Iris pigment epithelial cell (primary cell): ENCODE measurements at places on chromosomes 1 and 21.
A peak's percentile ranks its signal among the peaks of the same experiment; 100 is the strongest.

DNA sequence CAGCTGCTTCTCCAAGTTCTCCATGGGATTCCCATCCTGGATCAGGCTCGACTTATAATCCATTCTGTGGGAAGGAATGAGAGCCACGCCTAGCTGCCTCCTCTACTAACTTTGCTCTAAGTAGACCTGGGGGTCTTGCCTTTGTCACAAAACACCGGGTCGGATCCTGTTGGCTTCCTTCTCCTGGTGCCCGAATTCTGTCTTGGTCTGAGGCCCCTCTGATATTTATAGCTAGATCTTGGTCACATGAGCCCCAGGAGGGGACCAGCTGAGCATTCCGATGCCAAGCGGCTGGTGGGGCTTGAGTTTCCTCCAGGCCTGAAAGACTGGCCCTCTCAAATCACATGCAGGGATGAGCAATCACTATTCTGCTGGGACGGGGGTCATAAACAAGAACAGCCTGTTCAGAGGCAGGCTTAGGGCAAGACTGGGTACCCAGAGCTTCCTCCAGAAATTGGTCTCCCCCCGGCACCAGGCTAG lies at the start of gene TRIM63:
Gene TRIM63, minus strand, starts transcription at position 199 of the 480 bp plus-strand sequence. Its CDS starts 136 bp downstream, at position 63.
- DNase-seq: no peak

- DNase-seq: no peak
Observed at GRCh38 chr1:208757846-208758245, 513.7 kb upstream of the PLXNA2 start.

GRCh38 chr21:15088488-15088887 lies 23.7 kb upstream of the NRIP1 start:
- no peak for DNase-seq

DNA sequence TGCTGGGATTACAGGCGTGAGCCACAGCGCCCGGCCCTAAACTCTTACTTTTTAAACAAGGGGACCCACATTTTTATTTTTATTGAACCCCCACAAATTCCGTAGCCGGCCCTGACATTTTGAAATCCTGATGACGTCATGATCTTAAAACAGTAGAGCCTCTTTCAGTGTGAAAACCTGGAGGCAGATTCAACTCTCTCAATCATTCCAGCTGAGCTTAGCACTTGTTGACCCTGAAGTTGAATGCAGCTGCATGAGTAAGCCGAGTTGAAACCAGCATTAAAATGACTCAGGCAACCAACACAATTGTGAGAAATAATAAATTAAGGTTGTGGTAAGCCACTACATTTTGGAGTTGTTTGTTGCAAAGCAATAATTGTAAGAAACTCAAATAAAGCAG lies 93.9 kb upstream of the ADGRL4 start:
- DNase-seq: peak; percentile 86

DNA sequence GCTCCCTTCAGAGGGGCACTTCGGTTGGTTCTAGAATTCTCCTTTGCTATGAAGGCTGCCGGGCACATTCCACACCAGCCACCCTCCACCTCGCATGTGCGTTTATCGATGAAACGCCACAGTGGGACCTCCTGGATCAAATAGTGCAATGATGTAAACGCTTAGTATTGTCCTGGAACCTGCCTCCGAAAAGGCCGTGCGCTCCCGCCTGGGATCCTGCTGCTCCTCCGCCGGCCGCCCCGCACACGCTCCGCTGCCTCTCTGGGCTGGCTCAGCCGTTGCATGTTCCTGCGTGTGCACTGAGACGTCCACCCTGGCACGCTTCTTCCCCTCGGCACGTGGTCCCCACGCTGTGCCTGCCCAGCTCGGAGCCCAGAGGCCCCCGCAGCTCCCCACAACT lies 4.0 kb upstream of the TNFRSF14 start:
- no peak for DNase-seq

DNA sequence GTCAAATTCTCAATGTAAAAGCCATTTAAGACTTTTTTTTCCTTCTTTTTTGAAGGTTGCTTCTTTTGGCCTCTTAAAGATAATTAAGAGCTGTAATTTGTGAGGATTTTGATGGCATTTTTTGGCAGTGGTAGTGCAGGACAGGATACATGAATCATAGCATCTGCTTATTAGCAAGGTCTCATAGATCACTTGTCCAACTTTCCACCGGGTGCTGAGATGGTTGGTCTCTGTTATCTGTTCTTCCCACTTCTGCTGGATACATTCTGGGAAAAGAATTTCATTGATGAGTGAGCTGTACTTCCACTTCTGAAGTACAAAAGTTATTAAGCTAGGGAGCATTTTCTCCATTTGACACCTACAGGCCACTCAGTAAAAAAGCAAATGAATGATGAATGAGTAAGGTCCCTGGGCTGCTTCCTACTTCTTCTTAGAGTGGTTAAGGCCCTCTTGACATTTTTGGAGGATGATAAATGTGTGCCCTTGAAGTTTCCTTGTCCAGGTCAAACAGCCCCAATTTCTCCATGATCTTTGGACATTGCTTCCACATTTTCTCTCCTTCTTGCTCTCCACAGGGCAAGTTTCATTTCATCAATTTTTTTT lies 100.6 kb downstream of the ROR1 start:
- peak; percentile 48 for DNase-seq

DNA sequence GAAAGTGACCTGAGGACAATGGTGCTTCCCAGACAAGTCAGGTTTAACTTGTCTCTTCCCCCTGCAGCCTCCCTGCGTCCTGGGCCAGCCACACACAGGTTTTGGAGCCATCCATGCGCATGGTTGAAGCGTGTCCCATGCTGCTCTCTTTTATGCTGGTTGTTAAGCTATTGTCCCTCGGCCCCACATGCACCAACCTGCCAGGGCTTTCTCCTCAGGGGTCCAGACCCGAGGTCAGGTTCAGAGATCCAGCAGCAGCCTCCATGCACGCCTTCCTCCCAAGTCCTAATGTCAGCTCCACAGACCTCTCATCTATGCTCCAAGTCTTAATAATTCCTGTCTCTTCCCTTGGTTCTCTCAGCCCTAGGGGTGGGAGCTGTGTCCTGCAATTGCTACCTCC lies 1.6 kb downstream of the ABCA4 start:
- no peak for DNase-seq

DNA sequence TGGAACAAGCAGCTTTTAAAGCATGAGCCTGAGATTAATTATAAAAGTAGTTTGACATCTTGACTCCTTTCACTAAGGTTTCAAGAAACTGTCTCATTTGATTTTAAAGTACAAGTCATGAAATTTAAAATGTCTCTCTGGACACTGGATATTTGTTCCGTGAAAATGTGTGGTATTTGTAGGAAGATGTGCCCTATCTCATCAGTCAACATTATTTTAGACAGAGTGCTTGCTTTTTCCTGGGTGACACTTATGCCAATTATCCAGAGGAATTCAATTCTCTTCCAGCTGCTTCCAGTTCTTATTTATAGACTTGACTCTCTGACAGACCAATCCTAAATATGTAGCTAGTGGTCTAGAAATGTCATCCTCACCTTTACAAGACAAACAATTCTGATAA lies 300.4 kb downstream of the PLA2G4A start:
- no peak for DNase-seq

DNA sequence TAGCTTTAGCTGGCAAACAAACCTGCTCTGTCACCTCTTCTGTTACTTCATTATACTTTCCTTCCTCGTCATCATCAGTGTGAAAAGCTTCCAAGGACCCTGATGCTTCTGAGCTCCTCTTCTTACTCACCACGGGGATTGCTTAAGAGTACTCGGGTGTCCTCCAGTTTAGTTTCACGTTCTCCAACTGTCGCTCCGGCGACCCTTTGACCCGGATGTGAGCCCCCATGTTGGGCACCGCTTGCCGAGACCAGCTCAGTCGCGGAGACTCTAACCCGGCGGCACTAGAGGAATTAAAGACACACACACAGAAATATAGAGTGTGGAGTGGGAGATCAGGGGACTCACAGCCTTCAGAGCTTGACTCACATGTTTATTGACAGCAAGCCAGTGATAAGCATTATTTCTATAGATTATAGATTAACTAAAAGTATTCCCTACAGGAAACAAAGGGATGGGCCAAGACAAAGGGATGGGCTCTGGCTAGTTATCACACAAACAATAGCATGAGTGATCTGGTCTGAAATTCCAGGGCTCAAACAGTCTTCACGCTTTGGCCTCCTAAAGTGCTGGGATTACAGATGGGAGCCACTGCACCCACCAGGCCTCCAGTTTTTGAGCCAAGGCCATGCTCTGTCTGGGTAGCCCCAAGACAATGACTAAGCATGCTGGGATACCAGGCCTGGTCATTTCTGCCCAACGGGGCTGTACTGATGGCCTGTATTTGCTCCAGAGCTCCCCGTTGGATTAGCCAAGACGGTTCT lies 30.1 kb upstream of the ENO1 start:
- DNase-seq: peak; percentile 79

- DNase-seq: no peak
Observed at GRCh38 chr1:236688705-236689104, 2.4 kb downstream of the ACTN2 start.

DNA sequence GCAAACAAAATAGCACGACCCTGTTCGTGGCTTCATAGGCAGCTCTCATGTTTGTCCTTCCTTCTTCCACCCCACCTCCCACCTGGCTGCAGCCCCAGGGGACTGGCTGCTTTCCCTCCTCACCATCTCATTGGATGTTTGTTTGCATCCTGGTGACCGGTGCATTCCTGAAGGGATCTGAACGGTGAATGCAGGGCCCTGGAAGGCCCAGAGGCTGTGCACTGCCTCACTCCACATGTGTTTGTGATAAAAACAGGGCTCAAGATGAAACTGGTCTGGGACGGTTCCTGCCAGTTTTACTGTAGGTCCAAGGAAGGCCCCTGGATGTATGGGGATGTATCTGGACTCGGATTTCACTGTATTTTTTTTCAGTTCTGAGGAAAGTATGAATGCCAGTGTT lies 42.8 kb downstream of the CNN3 start:
- DNase-seq: peak; percentile 72

DNA sequence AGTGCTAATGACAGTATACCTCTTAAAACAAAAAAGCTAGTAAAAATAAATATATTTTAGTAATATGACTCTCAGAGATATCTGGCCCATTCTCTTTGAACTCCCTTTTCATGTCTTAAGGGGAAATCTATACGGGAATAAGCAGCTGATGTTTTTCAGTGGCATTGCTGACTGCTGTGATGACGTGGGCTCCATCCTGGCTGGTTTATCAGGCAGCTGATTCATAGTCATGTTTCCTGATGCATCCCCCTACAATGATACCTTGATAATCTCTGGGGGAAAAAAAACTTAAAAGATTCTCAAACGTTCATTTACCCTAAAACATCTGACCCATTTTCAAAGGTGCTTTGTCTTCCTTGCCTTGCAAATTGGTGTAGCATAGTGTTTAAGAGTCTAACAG lies 53.8 kb downstream of the ABCA4 start:
- DNase-seq: peak; percentile 91

DNA sequence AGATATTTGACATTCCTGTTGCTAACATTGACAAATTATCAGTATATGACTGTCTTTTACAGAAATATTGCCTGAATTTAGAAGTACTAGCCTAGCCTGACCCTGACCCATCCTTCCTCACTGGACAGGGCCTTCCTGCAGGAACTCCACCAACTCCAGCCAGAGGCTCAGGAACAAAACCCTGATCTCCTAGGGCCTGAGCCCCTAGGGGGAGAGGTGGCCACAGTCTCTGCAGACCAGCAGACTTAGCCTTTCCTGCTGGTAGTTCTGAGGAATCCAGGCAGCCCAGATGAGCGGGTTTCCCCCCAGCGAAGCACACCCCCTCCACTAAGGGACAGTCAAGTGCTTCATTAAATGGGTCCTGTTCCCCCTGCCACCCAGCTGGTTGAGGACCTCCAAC lies 44.3 kb upstream of the LRIF1 start:
- DNase-seq: no peak

DNA sequence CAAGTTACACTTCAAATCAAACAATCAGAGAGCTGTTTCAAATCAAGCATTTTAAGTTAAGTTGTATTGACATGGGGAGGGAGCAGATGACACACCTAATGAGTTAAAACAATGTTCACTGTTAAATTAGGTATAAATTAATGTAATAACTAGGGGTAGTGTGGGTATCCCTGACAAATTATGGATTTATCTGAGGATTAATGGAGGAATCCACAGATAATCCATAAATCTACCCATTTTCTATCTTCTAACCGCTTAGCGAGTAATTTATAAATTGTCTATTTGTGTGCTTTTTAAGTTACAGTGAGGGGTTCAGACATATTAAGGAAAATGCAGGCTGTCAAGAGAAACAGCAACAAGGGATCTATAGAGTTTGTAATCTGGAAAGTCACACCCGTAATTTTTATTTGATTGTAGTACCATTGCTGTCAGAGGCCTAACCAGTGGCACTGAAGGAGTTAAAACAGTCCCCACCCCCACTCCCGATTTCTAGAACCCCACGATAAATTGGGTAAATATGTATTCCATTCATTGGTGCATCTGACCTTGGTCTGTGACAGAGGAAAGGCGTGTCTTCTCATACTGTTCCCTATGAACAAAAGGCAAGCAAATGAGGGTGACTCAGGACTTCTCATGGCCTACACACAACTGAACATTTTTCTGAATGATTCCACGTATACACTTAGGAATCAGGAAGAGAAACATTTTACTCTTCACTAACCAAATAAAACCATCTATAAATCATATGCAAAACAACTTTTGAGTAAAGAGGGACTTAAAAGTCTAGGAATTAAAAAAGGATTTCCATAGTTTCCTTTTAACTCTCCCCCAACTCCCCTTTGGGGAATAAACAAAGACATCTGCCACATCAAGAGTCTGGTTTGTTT lies 7.4 kb downstream of the IRF2BP2 start:
- DNase-seq: peak; percentile 97

DNA sequence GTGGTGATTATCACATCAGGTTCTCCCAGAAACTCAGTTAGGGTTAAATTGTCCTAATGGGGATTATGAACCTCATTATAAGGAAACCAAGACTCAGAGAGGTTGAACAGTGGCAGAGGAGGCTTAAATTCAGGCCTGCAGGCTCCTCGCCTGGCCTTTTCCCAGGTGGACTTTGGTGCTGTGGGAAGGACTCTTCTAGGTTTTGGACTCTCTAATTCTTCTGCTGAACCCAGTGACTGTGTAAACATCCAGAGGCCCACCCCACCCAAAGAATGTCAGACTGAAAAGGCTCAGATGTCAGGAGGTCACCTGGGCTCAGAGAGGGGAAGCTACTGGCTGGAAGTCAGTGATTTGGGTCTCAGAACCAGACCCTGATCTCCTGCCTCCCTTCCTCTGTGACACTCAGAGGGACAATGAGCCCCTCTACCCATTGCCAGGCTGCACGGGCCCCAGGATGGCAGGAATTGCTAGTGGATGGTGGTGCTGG lies 2.5 kb downstream of the ZNF362 start:
- no peak for DNase-seq

DNA sequence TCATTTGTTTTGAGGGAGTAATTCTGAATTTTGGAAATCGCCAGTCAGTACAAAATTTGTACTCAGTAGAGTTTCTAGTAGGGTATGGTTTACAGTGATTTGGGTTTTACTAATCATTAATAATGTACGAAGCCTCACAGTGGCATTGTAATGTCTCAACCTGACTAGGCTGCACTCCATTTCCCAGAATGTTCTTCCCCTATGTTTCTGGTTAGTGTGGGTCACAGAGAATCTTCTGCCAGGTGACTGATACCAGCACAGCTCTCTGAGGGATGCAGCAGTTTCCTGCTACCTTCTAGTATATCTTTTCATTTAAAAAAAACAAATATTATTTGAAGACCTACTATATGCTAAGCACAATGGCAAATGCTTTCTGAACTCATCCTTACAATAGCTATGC lies 112.9 kb downstream of the PTPN14 start:
- DNase-seq: no peak
